ENCODE measurements at places on chromosomes 5 and 9. TPM values are rescaled to one million over a fixed set of nuclear protein-coding genes. Genes with fewer than 3 reads are reported as not detected.

Gene CA9
- total RNA-seq: not detected

GRCh38 chr5:96387616-96388015, 45.4 kb downstream of the PCSK1 start:
- no peak for DNase-seq

DNA sequence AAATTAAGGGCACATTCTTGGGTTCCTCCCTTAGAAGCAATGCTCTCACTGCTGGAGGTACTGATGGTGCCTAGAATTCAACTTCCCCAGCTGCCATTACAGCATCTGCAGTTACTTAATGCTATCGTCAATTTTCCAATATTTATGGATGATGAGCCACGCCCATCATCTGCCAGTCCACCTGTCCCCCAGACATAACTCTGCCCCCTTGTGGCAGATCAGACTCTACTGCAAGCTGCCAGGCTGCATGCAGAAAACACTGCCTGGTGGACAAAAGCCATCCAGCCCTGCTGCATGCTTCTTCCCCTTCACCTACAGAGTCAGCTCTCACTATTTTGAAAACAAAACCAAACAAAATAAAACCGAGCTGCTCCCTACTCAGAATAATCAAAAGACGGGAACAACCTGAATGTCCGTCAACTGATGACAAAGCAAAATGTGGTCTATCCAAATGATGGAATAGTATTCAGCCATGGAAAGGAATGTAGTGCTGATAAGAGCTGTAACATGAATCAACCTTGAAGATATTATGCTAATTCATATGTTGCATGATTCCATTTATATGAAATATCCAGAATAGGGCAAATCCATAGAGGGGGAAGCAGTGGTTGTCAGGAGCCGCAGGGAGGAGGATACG, 66.4 kb downstream of the RETREG1 start:
- DNase-seq: no peak

DNA sequence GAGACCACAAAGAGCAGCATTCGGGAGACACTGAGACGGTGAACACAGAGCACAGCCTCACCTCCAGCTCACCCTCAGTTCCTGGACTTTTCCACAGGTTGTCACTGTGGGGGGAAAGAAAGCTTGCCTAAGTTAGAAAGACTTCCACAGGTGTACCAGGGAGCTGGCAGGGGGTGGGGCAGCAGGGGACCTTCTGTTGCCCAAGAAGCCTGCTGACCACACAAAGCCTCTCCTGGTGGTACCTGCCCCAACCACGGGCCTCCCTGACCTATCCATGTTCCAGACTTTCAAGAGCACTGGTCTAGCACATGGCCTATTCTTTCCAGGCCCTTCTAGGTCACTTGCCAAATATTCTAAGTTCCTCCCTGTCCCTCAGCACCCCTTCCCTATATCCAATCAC, 550.8 kb downstream of the BNC2 start:
- no peak for DNase-seq

DNA sequence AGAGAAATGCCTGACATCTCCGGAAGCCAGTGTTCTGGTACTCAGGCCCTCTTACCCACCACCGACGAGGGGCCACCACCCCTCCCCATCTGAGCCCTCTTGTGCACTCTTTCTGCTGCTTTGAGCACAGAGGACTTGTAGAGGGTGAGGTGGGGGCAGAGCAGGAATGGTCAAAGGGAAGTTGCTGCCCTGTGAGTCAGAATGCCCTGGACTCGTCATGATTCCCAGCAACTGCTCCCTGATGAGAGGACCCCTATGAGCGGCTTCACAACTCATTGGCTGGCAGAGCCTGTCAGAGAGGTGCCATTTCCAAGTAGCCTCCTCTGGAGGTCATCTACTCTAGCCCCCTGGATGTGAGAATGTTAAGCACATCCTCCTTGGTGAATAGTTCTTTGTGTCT, 845 bp downstream of the ECSCR start:
- no peak for DNase-seq

DNA sequence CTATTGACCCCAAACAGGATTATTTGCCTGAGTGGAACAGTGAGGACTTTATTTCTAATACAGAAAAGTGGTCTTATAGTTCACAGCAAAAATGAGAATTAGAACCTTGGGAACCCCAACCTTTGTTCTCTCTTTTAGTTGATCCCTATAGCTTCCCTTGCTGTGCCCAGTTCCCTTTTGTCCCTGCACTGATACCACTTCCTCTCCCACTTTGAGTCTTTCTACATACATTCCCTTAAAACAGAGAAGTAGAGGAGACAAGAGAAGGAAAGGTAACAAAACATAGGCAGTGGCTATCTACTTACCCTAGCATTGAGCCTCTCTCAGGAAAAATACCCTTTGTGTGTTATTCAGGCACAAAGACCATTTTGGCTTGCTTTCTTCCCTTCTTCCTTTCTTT, 246.4 kb downstream of the FAM114A2 start:
- DNase-seq: no peak

Gene TMEFF1
- not detected for total RNA-seq

Gene DIMT1
- total RNA-seq: 8.5 TPM

DNA sequence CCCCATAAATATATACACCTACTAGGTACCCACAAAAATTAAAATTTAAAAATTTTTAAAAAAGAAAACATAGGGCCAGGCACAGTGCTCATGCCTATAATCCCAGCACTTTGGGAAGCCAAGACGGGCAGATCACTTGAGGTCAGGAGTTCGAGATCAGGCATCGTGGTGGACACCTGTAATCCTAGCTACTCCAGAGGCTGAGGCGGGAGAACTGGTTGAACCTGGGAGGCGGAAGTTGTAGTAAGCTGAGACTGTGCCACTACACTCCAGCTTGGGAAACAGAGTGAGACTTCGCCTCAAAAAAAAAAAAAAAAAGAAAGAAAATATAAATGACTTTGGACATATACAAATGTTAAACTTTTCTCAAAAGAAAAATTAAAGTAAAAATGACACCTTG, 33.3 kb upstream of the RNF38 start:
- no peak for DNase-seq

Gene TGFBI
- 31.7 TPM for total RNA-seq

Gene PHPT1
- total RNA-seq: 272 TPM

GRCh38 chr5:2736872-2737271, 14.6 kb downstream of the IRX2 start:
- DNase-seq: no peak

Gene GKAP1
- total RNA-seq: 34.7 TPM

DNA sequence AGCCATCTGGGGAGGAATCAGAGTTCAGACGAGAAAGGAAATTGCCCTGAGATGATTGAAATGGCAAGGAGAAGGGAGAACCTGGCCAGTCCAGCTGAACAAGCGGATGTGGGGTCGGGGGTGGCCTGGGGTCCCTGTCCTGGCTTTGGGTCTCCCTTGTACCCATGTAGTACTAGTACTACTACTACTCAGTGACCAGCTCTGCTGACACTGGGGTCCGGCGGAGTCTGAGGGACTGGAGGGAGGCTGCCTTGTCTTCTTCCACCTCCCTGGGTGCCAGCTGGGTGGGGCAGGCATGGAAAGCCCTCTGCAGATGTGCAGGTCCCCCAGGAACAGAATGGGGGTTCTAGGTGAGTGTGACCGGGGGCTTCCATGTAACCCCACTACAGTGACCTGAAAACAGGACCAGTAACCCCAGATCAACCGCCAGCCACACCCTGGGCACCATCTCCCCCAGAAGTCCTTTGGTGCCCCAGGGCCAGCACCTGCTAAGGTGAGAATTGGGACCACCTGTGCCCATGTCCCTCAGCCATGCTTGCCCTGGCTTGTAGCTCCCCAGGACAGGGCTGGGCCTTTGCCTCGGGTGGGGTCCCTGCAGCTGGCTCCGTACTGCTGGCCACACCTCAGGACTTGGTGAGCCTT, 89.1 kb upstream of the COL5A1 start:
- DNase-seq: peak; percentile 27

DNA sequence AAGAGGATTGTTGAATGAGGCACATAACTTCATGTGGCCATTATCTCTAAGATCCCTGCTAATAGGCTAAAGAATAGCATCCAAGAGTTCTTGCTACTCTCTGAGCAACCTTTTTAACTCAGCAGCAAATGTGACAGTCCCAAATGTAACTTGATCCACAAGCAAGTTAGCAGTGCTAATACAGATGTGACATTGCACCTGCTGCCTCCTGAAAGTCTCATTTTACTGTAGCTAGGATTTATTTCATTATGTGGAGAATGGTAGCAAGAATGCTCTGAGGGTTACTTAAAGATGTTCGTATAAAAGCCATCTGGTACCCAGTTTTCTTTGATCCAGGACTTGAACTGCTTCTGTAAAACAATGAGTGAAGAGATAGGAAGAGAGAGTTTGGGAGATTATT, 45.8 kb downstream of the CDH10 start:
- DNase-seq: no peak

GRCh38 chr5:154369682-154370081, 76.1 kb upstream of the SAP30L start:
- no peak for DNase-seq

- no peak for DNase-seq
These were observed 57.9 kb downstream of the MEF2C start for GRCh38 chr5:88824892-88825583.

GRCh38 chr9:109475526-109475925, 22.6 kb downstream of the PTPN3 start:
- DNase-seq: peak; percentile 41

Gene BRIX1
- 11.3 TPM for total RNA-seq

DNA sequence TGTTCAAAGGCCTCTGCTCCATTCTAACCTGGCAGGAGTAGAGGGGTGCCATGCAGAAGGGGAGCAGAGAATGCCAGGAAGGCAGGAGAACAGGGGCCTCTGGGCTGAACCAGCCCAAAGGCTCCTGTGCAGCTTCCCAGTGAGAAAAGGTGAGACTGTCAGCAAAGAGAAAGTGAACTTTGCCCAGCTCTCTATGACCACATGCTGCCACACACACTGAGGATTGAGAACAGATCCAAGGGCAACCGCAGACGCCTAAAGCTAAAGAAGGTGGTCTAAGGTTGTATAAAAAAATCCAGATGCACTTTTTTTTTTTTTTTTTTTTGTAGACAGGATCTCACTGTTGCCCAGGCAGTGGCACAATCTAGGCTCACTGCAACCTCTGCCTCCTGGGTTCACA, 51.4 kb downstream of the ALDH7A1 start:
- DNase-seq: no peak

DNA sequence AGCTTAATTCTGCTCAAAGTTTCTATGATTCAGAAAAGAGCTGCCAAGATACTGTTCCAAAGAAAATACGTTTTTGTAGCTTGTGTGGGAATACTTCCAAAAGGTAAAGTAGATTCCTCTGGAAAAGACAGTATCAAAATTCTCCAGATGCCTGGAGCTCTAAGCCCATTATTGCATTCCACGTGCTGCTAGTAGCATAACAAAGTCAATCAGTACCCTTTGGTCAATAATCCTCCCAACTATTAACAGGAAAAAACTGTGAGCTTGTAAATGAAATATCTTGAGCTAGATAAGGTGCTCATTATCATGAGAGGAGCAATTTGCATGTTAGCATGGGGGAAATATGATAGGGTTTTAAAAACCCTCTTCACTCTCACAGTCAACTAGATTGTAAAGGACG, 229.5 kb upstream of the TYRP1 start:
- DNase-seq: no peak

Gene NR5A1
- not detected for total RNA-seq

DNA sequence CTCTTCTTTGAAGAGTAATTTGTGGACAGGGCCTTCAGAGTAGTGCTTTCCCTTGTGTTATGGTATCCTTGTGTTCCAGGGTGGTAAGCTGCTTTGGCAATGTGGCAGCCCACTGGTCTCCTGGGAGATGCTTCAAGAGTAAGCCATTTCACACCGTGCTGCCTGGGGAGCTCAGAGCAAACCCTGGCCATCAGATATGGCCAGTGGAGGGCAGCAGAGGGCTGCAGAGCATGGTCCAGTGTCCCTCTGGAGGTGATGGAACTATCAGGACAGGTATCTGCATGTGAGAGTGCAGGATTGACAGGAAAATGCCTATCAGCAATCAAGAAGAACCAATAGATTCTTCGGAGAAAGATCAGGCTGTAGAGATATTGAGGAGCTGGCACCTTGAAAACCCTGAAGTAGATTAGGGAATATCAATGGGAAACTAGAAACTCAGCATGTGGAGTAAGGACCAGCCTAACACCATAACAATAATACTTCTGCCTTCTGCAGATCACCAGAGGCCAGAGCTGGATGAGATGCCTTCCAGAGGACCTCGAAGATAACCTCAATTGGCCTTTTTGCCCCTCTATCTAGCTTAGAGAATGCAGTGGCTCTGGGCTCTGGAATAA, 90.8 kb downstream of the PLPPR1 start:
- DNase-seq: peak; percentile 21

Gene BARHL1
- total RNA-seq: not detected

Gene SLC34A1
- total RNA-seq: not detected

- peak; percentile 59 for DNase-seq
These were observed 802 bp downstream of the CCDC107 start for GRCh38 chr9:35658968-35659220.
